CD4-positive, alpha-beta memory T cell (primary cell): ENCODE measurements at places on chromosomes 5 and 9. TPM values are rescaled to one million over a fixed set of nuclear protein-coding genes. Genes with fewer than 3 reads are reported as not detected.

- H3K27me3 ChIP-seq: no peaks in the 10 kb centered on the region
- H3K4me3 ChIP-seq: no peak overlapping the region
- no peak for DNase-seq
- H3K36me3 ChIP-seq: no peaks in the 10 kb centered on the region
- no peak overlapping the region for H3K27ac ChIP-seq
Observed at GRCh38 chr5:38799556-38800377, 46.0 kb upstream of the OSMR start.

- no peak overlapping the region for H3K4me3 ChIP-seq
- H3K36me3 ChIP-seq: no peaks in the 10 kb centered on the region
- no peaks in the 10 kb centered on the region for H3K4me1 ChIP-seq
- H3K27ac ChIP-seq: no peak overlapping the region
Observed at GRCh38 chr9:75462866-75463265, 374.6 kb downstream of the OSTF1 start.

The CPLANE1 gene
- 6.5 TPM for total RNA-seq

The FAM78A gene
- total RNA-seq: 93.5 TPM

DNA sequence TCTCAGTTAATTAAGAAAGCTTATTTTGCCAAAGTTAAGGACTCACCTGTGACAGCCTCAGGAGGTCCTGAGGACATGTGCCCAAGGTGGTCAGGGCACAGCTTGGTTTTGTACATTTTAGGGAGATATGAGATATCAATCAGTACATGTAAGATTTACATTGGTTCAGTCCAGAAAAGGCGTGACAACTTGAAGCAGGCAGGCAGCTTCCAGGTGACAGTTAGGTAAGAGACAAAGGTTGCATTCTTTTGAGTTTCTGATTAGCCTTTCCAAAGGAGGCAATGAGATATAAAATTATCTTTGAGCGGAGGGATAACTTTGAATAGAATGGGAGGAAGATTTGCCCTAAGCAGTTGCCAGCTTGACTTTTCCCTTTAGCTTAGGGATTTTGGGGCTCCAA, 47.8 kb downstream of the SLC1A1 start:
- H3K4me3 ChIP-seq: no peak overlapping the region
- no peak for DNase-seq
- no peak overlapping the region for H3K27ac ChIP-seq
- no peaks in the 10 kb centered on the region for H3K27me3 ChIP-seq

DNA sequence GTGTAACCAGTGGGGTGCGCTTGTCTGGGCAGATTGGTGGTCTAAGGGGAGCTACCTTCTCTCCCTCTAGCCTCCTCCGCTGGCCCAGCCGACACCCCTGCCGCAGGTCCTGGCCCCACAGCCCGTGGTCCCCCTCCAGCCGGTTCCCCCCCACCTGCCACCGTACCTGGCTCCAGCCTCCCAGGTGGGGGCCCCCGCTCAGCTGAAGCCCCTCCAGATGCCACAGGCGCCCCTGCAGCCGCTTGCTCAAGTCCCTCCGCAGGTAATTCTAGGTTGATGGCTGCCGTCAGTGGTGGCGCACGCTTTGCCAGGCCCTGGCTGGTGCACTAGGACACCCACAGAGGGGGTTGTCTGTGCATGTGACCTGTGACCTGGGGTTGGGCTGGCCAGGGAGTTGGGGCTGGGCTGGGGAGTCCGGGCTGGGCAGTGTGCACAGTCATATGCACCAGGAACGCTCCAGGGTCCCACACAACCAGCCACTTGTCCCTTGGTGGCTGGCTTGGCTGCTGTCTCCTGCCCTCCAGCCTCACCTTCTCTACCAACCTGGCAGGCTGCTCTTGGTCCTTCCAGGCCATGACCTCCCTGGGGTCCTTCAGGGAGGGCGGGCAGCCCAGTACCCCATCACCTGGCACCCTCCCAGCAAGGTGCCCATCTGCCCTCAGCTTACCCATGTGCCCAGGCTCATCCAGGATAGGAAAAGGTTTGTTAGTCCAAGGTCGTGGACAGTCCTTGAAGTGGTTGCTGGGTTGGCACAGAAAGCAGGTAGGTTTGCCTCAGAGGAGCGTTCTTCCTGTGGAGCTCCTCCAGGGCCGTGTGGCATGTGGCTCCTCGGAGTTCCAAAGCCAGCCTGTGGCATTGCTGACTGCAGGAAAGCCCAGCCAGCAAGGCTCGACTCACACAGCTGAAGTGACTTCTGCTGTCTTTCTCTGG, 73.2 kb downstream of the WNK2 start:
- no peaks in the 10 kb centered on the region for H3K4me1 ChIP-seq
- no peak for DNase-seq
- H3K36me3 ChIP-seq: no peaks in the 10 kb centered on the region
- H3K27ac ChIP-seq: no peak overlapping the region
- no peak overlapping the region for H3K4me3 ChIP-seq

GRCh38 chr5:2013301-2014057, 130.8 kb upstream of the IRX4 start:
- no peak overlapping the region for H3K4me3 ChIP-seq
- H3K4me1 ChIP-seq: no peaks in the 10 kb centered on the region
- no peaks in the 10 kb centered on the region for H3K36me3 ChIP-seq
- no peaks in the 10 kb centered on the region for H3K27me3 ChIP-seq

DNA sequence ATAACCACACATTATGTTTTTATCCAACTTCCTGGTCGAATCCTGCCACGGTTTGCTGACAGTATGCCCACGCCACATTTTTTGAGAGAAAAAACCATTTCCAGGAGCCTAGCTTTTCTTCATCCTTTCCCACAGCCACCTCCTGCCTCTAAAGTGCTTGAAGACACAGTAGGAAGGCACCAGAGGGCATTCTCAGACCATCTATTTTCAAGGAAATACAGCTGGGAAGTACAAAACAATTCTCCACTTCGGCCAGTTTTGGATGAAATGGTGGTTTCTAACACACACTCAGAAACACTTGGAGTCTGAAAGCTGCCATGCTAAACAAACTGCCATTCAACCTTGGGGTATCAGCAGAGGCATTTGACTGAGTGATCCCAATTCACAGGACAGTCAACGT, 86.3 kb upstream of the RPS23 start:
- no peak overlapping the region for H3K27ac ChIP-seq
- no peak for DNase-seq
- no peak overlapping the region for H3K4me3 ChIP-seq
- no peaks in the 10 kb centered on the region for H3K36me3 ChIP-seq

The FOXD4 gene
- 0.35 TPM for total RNA-seq
